ENCODE measurements at places on chromosomes 6 and 20. TPM values are rescaled to one million over a fixed set of nuclear protein-coding genes. Genes with fewer than 3 reads are reported as not detected.

ETV7 gene
- 0.13 TPM for polyA plus RNA-seq

- DNase-seq: no peak
These were observed at the start of gene LTB for GRCh38 chr6:31582230-31582643. Gene LTB, minus strand, starts transcription at chr6:31582424. Its CDS starts 7 bp downstream, at chr6:31582417.

DNA sequence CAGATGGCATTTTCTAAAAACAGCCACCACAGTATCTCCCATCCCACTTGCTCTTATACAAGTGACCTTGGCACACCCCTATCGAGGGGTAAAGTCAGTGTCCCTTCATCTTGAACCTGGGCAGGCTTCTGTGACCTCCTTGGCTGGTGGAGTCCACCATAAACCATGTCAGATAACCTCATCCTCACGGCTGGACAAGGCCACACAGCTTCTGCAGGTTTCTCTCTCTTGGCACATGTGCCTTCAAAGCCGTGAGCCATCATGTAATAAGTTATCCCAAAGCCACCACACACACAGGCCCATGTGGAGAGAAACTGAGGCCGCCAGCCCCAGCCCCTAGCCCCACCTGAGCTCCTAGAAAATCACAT, 105.4 kb downstream of the SNX5 start:
- no peak for DNase-seq

TBC1D20 gene
- polyA plus RNA-seq: 35.1 TPM

HLA-DOA gene
- polyA plus RNA-seq: 6.1 TPM

DNA sequence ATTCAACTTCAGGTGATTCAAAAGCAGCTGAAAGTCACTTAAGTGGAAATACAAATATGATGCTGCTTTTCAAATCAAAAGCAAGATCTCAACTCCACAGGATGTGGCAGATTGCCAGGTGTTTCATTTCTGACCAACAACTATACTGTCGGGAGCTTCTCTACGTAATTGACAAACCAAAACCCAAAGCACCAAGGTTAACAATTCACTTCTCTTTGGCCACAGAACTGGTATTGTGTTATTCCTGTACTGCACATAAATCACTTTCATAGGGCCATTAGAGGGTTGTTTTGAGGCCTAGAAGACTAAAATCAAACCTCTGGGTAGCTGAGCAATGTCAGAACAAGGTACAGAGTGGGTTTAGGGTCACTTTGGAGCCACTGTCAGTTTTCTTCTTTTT, 169.7 kb downstream of the HAO1 start:
- DNase-seq: peak; percentile 14

DNA sequence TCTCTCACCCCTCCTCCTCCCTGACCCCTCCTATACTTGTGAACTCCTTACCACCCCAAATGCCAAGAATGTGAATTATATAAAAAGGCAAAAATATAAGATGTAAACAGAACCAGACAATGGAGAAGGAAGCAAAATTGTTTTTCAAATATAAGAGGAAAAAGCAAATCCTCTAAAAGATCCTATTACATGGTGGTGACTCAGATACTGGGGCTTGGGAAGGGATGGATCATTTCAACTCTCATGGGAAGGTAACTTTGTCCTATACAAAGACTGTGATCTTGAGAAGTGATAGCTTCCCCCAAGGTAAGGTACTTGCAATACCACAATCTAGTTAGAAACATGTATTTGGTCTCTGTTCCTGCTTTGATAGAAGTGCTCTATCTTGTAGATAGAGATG, 24.6 kb upstream of the TNFRSF21 start:
- DNase-seq: no peak

DNA sequence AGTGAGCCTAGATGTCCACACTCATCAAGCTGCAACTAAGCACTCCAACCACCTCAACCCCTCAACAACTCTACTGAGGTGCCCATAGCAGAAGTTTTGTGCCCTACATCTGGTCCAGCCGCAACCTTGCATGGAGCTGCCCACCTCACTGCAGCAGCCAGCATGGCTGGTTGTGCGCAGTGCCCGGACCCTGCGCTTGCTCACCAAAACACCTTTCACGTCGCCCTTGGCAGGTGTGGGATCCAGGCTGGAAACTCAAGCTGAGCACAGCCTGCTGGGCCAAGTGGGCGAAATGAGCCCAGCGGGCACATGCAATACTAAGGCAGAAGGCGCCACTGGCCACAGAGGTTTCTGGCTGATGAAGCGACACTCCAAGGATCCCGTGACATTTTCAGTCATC, 902.4 kb downstream of the TBC1D32 start:
- DNase-seq: no peak

DNA sequence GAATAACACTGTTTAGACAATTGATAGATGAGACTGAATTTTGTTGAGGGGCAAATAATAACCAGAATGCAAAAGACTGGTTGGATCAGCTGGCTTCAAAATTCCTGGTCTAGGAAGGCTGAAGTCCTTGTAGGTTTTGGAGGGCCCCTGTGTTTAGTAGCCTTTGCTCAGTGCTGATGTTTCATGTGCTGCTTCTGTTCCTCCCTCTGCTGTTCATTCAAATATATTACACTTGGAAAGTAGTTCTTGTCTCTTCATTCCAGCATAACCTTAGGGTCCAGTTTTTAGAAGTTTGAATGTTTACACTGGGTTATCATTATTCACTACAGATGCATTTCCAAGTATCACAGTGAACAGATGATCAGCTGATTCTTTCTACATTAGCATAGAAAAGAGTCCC, 72.5 kb downstream of the FLRT3 start:
- no peak for DNase-seq

GRCh38 chr6:170317076-170317475, 10.5 kb downstream of the FAM120B start:
- DNase-seq: no peak

GRCh38 chr20:34978092-34978744, 22.6 kb downstream of the MYH7B start:
- no peak for DNase-seq

DNA sequence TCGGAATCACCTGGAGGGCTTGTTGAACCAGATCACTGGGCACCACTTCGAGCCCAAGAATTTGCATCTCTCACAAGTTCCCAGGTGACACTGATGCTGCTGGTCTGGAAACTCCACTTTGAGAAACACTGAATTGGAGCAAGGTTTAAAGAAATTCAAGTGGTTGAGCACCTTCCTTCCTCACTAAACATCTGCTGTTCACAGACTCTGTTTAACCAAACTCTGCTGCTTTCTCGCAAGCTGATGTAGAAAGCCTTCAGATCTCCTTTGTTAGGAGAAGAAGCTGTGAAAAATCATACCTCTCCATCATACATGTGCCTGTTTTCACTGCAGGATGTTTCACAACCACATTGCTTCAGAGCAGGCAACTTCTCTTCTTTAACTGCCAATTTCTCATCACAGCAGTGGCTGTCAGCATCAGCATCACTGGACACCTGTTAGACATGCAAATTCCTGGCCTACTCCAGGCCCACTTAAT, 87.5 kb upstream of the TOP1 start:
- DNase-seq: no peak

SLC2A10 gene
- polyA plus RNA-seq: 18.8 TPM

DNA sequence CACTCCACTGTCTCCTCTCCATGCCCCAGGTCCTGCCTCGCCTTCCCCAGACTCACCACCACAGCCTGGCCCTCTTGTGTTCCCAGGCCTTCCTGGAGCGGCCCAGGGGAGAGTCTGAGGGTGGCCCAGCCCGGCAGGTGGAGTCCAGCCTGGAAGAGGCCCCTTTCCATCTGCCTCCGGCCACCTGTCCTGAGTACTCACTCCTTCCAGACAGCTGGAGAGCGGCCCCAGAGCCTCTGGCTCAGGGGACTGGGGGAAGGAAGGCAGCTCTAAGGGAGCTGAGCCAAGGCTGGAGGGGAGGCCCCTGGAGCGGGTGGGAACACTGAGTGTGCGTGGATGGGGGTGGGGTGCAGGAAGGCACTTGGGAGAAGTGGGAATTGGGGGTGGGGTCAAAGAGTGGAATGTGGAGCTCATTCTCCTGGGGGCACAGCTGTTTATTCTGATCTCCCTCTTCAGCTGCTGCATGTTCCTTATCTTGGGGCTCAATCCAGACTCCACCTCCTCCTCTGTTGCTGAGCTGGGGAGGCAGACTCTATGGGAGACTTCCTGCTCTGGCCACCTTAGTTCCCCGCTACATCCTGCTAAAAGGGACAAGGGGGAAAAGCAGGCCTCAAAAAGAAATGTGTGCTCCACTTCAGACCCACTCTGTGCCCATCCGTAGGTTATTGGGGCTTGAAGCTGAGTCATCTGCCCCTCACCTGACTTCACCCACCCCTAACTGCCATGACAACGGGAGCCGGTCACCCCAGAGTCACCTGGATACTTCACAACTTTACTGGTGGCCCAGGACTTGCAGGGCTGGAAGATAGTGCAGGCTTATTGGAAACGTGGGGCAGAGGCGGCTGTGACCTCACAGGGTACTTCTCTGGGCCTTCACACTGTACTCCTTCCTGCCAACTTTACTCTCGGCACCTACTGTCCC, 19.5 kb upstream of the TAF8 start:
- no peak for DNase-seq

- peak; percentile 29 for DNase-seq
These were observed 171.4 kb downstream of the COL9A1 start for GRCh38 chr6:70131528-70131927.

- DNase-seq: no peak
These were observed 22.8 kb downstream of the PANK2 start for GRCh38 chr20:3911956-3912355.

GRCh38 chr6:4953440-4953839, 50.4 kb downstream of the RPP40 start:
- no peak for DNase-seq

GRCh38 chr6:143721642-143722041, 43.9 kb downstream of the PHACTR2 start:
- DNase-seq: no peak

DNA sequence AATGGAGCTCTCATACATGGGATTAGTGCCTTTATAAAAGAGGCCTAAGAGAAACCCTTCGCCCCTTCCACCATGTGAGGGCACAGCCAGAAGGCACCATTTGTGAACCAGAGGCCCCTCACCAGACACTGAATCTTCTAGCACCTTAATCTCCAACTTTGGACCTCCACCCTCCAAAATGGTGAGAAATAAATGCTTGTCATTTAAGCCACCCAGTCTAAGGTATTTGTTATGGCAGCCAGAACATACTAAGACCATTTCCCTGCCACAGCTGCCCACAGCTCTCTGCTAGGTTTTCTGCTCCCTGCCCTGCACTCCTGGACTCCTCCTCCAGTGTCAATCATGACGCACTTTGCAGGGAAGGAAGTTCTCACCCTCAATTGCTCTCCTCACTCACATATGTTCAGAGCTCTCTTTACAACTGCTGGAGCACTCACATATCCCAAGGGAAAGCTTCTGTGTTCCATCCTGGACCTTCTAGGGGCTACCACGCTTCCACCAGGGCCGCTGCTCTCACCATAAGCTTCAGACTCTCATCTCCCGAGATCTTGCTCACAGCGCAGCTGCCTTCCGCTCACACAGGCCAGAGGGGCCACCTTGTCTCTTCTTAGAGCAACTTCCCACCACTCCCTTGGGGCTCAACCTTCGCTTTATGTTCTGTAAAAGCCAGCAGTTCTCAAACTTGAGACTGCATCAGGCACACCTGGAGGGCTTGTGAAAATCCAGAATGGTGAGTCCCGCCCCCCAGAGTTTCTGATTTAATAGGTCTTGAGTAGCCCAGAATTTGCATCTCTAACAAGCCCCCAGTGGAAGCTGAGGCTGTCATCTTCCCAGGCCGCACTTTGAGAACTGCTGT, 1.6 kb upstream of the LY86 start:
- no peak for DNase-seq

GRCh38 chr6:124298730-124299129, 495.1 kb downstream of the NKAIN2 start:
- DNase-seq: no peak

NRN1 gene
- 6.3 TPM for polyA plus RNA-seq

GRCh38 chr6:169868458-169868857, 117.0 kb downstream of the ERMARD start:
- no peak for DNase-seq

GRCh38 chr20:47682028-47682783, 103.1 kb downstream of the SULF2 start:
- DNase-seq: peak; percentile 51

- DNase-seq: no peak
These were observed 8.5 kb downstream of the L3MBTL3 start for GRCh38 chr6:130026859-130027258.
